Mammary epithelial cell (primary cell): ENCODE measurements at places on chromosomes 16 and 17.

DNA sequence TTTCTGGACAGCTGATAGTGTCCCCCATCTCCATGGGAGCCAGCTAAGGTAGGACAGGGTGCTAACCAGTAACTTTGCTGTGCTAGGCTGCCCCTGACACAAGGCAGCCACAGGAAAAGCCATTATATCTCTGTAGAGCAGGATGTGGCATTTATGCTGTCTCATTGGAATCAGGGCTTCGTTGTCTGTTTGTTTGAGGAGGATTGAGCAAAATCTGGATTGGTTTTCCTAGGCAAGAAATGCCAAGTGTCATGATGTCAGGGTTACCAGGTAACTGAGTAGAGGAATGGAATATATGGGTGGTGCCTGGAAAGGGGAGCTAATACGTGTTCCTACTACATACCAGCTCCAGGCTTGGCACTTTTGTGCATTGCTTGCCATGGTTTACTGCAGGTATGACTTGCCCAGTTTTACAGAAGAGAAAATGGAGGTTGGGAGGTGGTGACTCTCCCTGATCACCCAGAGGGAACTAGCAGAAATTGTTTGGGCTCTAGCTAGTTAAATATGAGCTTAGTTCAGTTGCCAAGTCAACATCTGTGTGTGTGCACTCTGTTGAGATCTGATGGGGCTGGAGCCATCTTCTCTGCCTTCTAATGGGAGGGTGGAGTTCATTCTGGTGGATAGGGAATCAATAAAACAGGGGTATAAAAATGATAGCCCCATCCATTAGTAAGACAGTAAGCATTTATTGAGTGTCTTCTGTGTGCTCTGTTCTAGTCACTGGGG, 33.9 kb downstream of the GNAO1 start:
- no peak for DNase-seq

- peak; percentile 86 for DNase-seq
Measured at GRCh38 chr16:15811481-15812400, 45.1 kb downstream of the MYH11 start.

DNA sequence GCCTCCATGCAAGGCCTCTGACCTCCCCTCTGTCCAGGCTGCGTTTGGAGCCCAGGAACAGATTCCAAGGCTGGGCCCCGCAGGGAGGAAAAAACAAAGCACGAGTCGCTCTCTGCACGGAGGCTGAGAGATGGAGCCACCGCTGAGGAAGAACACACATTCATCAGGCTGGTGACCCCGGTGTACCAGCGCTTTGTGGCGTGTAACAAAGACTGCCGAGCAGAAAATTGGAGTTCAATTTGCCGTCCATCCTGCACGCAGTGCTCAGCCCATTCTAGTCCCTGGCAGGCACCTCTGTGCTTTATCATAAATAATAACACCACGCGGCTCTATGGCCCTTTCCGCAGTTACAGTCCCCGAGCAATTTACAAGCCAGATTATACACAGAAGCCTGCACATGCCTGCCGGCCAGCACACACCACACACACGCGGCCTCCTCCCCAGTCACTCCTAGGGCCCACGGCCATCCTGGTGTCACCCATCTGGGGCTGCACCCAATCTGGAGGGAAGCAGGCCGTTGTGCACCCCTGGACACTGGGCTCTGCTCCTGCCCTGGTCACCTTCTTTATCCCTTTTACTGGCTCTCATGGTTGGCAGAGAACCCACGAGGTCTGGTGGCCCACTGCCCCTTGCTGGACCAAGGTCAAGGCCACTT, 124.4 kb downstream of the SDK2 start:
- DNase-seq = no peak

DNA sequence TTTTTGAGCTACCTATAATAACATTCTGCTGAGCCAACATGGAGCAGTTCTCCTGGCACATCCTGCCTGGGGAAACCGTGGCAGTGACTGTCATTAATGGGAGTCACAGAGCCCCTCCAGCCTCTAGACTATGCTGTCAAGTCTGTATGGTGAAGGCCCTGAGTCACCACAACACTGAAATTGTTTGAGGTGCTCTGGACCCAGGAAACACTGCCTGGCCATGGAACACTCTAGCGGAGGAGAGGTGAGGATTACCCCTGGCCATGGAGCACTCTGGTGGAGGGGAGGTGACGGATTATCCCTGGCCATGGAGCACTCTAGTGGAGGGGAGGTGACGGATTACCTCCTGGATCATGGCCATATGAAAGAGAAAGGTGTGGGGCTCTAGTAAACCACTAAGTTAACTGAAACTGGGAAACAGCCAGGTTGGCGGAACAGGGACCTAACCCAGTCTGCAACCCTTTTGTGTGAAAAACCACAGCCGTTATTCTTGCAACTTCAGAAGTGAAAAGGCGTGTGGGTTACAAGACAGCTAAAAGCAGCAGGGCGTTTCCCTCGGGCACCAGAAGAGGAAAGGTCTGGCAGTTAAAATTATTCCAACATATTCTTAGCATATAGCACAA, 156.7 kb downstream of the KCNJ12 start:
- DNase-seq = no peak

DNA sequence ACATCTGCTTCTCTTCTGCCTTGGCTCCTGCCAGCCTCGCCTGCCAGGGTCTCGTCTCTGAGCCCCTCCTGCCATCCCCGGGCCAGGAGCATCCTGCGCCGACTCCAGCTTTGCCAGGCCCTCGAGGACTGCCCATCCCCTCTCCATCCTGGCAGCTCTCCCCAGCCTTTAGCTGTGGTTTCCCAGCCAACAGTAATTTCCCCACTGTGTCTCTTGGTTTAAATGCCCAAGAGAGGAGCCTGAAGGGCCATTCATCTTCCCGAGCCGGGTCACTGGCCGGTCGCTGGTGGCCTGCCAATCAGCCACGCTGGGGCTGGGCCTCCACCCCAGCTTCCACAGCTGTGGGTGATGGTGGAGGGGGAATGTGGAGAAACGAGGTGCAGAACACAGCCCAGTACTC, 47.8 kb downstream of the MRC2 start:
- DNase-seq = no peak

- no peak for DNase-seq
Measured at GRCh38 chr17:74639704-74640151, 16.2 kb upstream of the CD300E start.

DNA sequence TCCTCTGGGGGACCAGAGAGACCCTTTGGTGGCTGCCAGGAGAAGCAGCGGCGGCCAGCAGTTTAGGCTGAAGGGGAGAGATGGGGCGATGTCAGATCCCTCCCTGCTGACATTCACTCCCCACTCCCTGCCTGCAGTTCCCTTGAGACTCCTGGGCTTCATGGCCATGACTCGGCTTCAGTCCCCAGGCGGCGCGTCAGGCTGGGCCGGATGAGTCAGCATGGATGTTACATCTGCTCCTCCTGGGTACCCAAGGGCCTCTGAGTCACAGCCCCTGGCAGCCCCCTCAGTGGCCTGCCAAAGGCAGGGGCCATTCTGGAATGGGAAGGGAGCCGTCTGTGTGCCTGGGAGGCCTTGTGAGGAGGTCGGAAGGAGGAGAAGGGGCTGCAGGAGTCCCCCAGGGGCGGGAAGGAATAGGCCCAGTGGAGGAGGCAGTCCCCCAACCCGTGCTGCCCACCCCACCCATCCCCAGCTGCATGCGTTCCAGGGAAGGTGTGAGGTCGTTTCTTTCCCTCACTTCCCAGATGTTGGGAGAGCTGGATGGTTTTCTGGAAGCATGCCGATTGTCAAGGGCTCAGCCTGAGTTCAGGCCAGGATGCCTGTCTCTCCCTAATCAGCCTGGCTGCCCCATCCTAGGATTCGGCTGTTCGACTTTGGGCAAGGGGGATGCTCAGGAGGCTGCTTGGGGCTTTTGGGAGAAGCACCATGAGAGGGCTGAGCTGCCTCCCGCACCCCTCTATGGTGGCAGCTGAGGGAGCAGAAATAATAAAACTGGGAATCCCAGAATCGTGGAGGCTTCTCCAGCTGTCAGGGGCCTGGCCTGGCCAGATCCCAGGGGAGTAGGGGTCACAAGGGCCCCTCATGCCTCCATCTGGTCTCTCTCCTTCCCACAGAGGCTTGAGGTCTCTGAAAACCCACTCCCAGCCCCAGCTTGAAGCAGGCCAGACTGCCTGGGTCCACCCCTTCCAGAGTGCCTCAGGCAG, 9.7 kb downstream of the RHBDL3 start:
- DNase-seq = peak; percentile 71

DNA sequence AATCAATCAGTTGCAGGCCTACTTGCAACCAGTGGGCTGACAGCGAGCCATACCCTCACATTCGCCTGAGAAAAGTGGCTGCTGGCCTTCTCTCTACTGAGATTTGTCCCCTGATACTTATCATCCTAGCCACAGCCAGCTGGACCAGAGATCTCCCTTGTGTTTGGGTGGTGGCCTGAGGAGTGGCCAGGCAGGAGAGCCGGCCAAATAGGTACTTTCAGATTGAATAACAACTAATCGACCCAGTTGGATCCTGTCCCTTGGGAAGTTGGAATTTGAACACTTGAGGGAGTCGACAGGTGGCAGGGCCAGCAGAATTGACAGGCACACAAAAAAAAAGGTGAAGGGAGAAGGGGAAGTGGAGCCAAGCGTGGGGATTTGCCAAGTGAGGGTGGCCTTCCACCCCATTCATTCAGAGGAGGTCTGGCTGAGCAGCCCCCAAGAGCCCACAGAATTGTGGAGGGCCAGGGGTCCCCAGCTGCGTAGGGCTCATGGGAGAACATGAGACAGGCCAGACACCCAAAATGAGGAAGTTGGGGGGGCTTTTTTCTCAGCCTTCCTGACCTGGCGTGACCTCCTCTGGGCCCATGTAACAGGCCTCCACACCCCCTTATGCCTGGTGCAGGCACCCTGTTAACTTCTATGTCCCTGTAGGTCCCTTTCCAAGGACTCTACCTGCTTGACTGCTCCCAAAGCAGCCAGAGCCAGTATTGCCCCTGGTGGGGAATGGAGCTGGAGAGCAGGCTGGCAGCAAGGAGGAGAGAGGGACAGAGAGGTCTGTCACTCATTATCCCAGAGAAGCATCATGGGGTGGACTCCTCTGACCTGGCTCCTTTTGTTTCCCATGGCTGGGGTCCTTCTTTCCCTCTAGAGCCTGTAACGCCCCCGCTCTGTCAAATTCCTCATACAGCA, 2.9 kb upstream of the RANGRF start:
- no peak for DNase-seq
